ENCODE measurements at places on chromosomes 4 and X.

DNA sequence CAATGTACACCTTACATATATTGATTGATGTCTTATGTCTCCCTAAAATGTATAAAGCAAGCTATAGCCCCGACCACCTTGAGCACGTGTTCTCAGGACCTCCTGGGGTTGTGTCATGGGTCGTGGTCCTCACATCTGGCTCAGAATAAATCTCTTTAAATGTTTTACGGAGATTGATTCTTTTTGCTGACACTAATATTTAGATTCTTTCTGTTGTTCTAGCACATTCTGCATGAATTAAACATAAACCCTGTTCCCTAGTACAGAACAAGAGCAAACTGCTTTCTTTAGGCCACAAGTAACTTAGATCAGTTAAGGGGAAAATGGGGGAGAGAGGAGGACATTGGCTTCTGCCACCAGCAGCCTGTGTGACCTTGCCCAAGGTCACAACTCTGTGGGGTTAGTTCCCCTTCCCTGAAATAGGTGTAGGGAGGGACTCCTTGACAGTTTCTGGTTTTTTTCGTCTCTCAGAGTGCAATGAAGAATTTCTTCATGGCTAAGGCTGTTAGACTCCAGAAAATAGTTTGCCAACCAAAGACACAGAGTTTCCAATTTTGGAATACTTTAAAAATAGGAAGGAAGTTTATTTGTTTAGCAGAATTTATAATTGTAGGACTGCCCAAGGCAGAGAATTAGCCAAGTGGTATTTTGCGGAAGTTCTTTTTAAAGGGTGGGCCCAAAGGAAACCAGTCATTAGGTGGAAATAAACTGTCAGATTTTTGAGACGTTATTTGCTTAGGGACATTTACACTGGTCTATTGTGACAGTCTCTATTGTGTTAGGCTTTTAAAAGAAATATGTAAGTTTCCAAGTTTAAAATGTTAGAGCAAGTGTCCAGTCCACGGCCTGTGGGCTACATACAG is 29.4 kb downstream of the PTTG2 start:
- DNase-seq, result no peak

DNA sequence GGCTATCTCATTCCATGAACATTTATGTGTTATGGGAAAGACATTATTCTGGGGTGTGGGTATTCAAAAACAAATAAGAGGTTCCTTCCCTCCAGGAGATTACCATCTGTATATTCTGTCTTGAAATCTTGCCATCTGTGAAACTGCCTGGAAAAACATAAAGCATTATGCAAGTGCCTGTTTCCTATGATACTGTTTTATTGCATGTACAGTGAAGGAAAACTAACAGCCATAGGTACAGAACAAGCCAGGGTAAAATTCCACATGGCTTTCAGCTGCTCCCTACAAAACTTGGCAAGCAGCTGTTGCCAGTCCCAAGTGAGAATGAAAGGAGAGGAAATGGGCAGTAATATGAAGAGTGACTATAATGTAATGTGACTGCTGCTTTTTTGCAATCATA is 136.0 kb downstream of the GUCY2F start:
- no peak for DNase-seq

GRCh38 chr4:175762582-175762981 is 49.5 kb downstream of the GPM6A start:
- DNase-seq, result no peak

GRCh38 chr4:159487284-159487747 is 384.4 kb downstream of the RAPGEF2 start:
- no peak for DNase-seq

DNA sequence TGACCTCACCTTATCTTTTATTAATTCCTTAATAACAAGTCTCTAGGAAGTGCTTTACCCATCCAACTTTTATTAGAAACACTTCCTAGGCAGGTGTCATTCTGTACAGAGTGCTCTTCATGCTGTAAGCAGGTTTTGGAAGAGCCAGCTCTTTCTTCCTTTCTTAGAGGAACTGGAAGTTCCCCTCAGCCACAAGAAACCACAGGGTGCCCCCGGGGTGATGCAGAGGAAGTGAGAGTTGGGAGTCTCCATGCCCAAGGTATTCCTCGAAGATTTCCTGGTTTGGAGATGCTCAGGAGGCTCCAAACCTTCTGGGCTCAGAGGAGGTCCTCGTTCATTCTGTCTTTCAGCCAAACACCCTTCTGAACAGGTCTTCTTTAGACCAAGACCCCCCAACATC is 83.8 kb downstream of the EGF start:
- no peak for DNase-seq

DNA sequence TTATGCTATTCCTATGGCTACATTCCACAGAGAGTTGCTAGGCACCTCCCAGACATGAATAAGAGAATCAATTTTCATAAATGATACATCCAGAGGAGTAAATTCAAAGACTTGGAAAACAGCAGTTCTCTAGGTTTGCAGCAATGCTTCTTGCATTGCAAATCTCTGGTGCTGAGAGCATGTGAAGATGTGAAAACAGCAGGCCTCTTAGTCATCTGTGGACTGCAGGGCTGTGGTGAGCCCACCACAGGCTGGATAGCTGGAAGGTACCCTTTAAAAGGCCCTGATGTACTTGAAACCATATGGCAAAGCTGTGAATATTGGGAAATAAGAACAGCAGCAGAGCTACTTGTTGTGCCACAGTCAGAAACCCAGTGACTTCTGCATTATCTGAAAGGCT is 2135.9 kb downstream of the ARAP2 start:
- no peak for DNase-seq

DNA sequence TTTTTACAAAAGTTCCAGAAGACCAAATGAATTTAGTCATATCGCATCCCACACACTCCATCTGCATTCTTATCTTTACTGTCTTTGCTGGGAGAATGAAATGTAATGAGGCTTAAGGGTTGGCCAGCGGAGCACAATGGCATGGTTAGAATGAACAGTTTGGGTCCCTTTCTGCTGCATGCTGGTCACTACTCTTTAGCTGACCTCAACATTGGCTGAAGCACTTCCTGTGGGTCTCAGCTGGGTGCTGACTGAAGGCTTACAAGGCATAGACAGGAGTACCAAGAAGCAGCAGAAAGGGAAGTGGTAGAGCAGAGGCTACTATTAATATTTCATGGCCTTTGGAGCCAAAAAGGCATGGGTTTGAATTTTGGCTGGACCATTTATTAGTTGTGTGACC is 159.4 kb upstream of the GPC4 start:
- no peak for DNase-seq

GRCh38 chr4:122960611-122961000 is 38.2 kb upstream of the NUDT6 start:
- DNase-seq, result no peak

- no peak for DNase-seq
Measured at GRCh38 chrX:73447311-73447794, 500 bp downstream of the CDX4 start.

DNA sequence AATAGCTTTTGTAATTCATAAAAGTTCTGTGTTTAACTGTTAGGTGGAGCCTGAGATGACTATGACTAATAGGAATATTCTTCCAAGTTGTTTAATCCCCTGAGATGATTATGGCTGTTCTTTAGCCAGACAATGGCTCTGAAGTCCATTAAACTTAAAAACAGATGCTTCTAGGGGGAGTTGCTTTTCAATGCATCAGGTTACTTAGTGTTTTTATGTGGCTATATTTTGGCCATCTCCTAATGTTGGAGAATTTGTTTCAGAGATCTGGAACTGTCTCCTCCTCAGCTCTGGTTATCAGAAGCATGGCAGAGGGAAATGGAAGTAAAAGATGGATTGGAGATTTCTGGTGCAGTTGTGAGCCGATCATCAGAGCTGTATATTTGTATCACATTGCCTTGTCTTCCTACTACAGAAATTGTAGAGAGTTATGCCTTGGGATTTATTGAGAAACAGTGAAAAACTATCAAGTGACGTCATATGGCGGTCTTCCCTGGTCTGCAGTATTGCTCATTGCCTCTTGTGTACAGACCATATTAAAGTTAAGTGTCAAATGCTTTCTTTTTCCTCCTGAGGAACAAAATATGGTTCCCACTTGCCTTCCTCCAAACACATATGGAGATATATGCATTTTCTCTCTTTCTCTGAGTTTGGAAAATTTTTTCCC is 29.8 kb downstream of the SGMS2 start:
- DNase-seq, result no peak

- no peak for DNase-seq
Measured at GRCh38 chrX:28379103-28379502, 208.1 kb upstream of the IL1RAPL1 start.

GRCh38 chr4:147794787-147795413 is 63.0 kb downstream of the ARHGAP10 start:
- no peak for DNase-seq

- DNase-seq, result no peak
Measured at GRCh38 chr4:120720354-120720934, 202.1 kb downstream of the PRDM5 start.

DNA sequence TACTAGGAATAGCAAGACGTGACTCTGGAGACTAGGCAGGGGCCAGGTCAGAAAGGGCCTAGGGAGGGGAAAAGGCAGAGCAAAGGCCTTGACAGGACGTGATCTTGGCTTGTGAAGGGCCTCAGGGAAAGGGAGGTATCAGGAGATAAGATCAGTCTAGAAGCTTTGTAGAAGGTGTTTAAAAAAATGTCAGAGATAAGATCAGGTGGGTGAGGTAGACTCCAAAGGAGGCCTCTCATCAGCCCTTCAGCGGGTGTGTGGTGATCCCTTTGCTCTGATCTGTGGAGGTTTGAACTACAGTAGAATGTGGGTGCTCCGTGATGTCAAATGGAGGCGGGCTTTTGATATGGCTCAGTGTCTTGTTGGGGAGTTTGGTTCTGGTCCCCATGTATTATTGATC is 78.8 kb upstream of the PRPS1 start:
- no peak for DNase-seq

- no peak for DNase-seq
Measured at GRCh38 chrX:112786076-112786475, 54.6 kb downstream of the AMOT start.

- no peak for DNase-seq
Measured at GRCh38 chr4:8892556-8893226, 21.1 kb upstream of the HMX1 start.

GRCh38 chrX:94576367-94577004 is 902.5 kb downstream of the FAM133A start:
- DNase-seq, result no peak

DNA sequence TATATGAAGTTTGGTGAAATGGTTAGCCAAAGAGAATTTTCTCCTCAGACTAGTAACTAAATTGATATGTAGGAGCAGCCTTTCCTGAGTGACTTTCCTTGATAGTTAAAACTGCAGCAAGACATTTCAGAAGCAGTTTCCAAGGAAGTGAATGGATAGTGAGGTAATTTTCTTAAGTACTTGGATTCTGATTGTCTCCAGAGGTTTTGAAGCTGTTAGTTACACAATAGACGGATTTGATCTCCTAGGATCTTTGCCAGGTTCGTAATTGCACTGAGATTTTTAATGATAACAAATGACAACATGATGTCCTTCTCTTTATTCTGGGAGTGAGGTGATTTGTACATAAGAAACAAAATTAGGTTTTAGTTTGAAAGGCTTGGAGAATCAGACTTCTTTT is 29.2 kb downstream of the PRRG1 start:
- DNase-seq, result no peak

- no peak for DNase-seq
Measured at GRCh38 chr4:32133141-32133540, 1413.0 kb downstream of the PCDH7 start.

DNA sequence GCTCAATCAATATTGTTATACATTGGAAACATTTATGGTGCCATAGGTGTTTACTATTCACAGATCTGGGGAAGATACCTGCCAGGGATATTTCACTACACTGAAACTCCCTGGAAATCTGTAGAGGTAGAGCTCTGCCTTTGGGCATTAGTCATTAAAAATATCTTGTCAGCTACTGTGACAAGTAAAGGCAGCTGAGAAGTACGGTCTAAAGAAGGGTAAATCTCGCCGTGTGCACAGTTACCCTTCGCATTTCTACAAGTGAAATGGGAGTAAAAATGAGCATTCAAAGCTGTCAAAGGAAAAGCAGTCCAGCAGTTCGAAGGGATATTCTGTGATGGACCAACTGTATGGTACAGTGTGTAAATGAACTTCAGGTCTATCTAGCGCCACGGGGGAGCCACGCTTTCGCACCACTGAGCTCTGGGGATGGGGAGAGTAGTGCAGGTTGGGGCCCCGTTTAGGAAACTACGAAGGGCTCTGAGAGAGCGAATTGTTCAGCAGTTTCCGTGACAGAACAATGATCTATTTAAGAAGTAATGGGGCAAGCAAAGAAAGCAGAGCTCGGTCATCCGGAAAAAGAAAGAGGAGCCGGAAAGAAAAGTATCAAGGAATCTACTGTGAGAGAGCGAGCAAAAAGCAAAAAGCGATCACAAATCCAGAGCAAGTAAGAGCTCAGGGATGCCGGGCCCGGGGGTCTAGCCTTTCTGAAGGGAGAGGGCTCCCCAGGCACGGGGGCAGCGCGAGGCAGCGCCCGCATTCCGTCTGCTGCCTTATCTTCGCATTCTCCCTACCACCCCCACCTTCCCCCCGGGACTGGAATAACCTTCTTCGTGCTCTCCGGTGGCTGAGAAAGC is 646 bp downstream of the TIGD4 start:
- no peak for DNase-seq

DNA sequence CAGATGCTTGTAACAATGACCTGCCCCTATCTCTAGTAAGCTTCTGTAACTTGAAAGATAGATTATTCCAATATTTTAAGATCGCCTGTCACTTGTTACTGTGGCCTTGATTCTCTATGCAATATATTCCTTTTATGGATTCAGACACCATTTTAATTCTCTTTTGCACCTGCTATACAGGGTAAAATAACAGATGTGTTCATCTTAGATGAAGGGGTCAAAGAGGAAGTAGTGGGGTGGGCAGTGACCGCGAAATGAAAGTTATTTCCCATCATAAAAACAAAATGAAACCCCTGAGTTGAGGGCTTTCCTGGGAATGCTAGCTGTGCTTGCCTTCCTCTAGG is 175.9 kb downstream of the TSPAN5 start:
- DNase-seq, result no peak

GRCh38 chrX:32191316-32191715 is 1020.0 kb downstream of the DMD start:
- DNase-seq, result no peak

DNA sequence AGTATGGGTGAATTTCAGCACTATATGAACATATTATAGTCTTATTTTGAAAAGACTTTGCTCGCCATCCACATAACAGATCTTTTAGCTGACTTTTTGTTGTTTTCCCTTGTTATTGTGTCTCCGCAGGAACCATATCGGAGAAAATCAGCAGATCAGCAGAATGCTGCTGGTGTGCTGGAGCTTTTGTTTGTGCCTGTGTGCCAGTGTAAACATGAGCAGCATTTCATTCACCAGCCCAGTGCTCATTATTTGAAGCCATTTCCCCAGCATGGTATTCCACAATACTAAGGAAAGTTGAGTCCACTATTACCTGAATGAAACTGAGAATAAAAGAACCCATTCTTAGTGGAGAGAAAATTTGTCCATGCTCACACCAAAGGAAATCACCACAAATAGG is 261.8 kb upstream of the ARX start:
- no peak for DNase-seq

GRCh38 chrX:114152130-114152529 is 431.8 kb upstream of the HTR2C start:
- DNase-seq, result no peak
